BJ (cell line): ENCODE measurements at places on chromosomes 12 and 14.

DNA sequence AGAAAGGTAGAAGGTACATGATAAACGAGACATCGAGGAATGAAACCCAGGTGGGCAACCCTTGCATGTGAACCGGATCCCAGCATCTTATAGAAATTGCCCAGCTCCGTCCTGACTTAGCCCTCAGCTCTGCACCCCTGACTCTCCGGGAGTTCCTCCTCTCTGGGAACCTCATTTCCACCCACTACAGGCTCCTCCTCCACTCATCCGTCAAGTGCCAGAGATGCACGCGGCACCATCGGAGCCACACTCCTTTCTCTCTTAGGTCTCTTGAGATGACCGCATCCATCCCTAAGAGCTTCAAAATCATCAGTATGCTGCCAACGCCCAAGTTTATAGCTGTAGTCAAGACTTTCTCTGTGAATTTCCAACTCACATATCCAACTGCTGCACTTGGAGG lies 84.7 kb downstream of the TTC7B start:
- DNase-seq: no peak

DNA sequence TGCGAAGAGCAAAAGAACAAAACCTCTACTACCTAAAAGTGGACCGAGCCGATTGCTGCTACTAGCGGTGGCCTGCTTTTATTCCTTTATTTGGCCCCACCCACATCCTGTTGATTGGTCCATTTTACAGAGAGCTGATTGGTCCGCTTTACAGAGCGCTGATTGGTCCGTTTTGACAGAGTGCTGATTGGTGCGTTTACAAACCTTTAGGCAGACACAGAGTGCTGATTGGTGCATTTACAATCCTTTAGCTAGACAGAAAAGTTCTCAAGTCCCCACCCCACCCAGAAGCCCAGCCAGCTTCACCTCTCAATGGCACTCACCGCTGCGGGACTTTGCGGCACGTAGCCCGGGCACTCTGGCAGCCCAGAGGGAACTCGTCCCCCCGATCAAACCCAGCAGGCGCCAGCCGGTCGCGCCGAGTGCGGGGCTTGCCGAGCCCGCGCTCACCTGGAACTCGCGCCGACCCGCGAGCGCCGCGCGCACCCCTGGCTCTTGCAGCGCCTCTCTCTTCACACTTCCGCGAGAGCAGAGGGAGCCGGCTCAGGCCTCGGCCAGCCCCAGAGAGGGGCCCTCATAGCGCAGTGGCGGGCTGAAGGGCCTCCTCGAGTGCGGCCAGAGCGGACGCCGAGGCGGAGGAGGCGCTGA lies 8.7 kb upstream of the FGD4 start:
- DNase-seq: no peak

GRCh38 chr12:101038289-101038871 lies 171.7 kb downstream of the SLC5A8 start:
- DNase-seq: no peak

- no peak for DNase-seq
These were observed 845 bp upstream of the AGAP2 start for GRCh38 chr12:57739387-57739786.

GRCh38 chr12:76643438-76643837 lies 83.9 kb upstream of the OSBPL8 start:
- no peak for DNase-seq
